ENCODE measurements at places on chromosomes 11 and 22. TPM values are rescaled to one million over a fixed set of nuclear protein-coding genes. Genes with fewer than 3 reads are reported as not detected.

The TRIM29 gene
- total RNA-seq = not detected

GRCh38 chr11:70203751-70204465 lies 812 bp downstream of the FADD start:
- peaks cover 45% of the 10 kb centered on the region for H3K36me3 ChIP-seq
- DNase-seq = peak; percentile 95

DNA sequence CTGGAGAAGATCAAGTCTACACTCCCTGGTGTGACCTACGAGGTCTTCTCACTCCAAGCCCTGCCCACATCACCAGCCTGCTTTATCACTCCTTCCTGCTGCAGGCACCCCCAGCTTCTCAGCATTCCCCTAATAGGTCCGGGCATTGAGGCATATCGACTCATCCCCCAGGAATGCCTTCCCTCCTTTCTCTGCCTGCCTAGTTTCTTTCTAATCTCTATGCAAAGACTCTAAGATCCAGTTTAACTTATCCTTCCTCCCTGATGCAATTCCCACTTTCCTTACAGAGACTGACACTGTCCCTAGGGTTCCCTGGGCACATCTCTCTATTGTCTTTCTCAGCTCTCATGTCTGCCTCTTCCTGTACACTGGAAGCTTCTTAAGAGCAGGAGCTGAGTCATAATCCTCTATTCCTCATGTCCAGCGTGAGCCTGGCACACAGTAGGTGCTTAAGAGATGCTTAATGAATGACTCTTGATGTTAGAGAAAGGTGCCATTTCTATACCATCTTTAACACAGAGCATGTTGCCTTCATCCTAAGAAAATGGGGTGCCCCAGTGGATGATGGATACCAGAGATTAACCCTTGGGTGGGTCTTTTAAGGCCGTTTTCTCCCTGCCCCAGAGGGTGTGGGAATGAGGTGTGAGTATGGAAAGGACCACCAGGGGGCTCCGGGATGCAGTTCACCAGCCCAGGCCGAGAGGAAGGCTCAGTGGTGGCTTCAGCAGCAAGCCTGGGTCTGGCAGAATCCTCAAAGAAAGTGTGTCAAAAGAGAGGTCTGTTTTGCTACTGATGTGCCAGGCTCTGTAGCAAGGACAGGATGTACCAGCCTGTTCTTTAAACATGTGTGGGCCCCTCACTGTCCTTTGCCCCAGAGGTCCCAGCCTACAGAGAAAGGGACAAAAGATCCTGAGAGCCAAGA lies 34.7 kb downstream of the PARVA start:
- H3K27me3 ChIP-seq = peaks cover 23% of the 10 kb centered on the region
- DNase-seq = peak; percentile 70
- H3K4me3 ChIP-seq = no peak overlapping the region
- no peaks in the 10 kb centered on the region for H3K4me1 ChIP-seq
- H3K27ac ChIP-seq = no peak overlapping the region
- no peaks in the 10 kb centered on the region for H3K36me3 ChIP-seq

- no peaks in the 10 kb centered on the region for H3K4me1 ChIP-seq
- H3K27me3 ChIP-seq = no peaks in the 10 kb centered on the region
- H3K27ac ChIP-seq = no peak overlapping the region
- H3K36me3 ChIP-seq = no peaks in the 10 kb centered on the region
- no peak overlapping the region for H3K4me3 ChIP-seq
Measured at GRCh38 chr11:42034826-42035225, 575.4 kb upstream of the LRRC4C start.

Data from activated CD4-positive, alpha-beta T cell treated with anti-CD3 and anti-CD28 coated beads, Interleukin-2, amount 10 ng/mL, durations not matched to agents 24 days and 14 days (primary cell).